ENCODE measurements at places on chromosomes 5 and 9.

DNA sequence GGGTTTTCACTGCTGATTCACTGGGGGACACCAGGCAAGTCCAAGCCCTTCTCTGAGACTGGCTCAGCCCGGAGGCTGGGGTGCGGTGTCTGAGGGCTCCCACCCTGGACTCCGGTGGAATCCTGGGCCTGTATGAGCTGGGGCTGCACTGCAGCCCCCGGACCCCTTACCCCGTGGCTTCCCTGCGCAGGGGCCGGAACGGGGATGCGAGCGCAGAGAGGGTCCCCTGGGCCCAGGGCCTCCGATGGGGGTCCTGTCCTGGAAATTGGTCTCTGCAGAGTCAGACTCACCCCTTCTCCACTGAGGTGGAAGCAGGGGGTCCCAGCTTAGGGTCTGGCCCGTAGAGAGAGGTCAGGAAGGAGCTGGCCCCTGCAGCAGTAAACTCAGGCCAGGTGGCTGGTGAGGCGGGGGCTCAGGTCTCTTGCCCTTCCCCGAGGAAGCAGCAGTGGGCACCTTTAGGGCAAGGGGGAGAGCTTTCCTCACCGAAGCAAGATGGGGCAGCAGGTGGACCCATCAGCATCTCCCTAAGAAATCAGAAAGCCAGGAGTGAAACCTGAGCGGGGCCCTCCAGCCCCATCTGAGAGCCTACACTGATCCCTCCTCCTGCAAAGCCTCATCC, 1.6 kb upstream of the VAV2 start:
- DNase-seq: no peak

- DNase-seq: no peak
Measured at GRCh38 chr5:150618588-150619281, 21.7 kb upstream of the SYNPO start.

GRCh38 chr5:122434205-122434970, 122.4 kb downstream of the SNCAIP start:
- peak; percentile 99 for DNase-seq

- no peak for DNase-seq
Measured at GRCh38 chr5:153988510-153988909, 50.2 kb downstream of the FAM114A2 start.

DNA sequence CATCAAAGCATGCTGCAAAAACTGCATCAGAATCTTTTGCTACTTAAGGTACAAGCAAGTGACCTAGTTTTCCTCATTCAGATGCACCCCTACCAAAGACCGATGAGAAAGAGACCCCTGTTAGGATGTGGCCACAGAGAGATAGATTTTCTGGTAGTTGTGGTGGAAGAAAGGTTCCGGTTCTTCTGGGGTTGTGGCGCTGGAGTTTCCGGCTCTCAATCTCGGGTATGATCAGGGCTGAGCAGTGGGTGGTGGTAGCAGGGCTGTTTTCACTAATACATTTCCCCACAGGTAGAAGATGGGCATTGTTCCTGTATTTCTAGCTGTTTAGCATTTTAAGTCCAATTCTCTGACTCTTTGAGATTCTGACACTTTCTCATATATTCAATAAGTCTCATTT, 58.4 kb downstream of the PCSK1 start:
- DNase-seq: no peak

GRCh38 chr9:79014929-79015699, 556.7 kb upstream of the TLE4 start:
- DNase-seq: peak; percentile 93

DNA sequence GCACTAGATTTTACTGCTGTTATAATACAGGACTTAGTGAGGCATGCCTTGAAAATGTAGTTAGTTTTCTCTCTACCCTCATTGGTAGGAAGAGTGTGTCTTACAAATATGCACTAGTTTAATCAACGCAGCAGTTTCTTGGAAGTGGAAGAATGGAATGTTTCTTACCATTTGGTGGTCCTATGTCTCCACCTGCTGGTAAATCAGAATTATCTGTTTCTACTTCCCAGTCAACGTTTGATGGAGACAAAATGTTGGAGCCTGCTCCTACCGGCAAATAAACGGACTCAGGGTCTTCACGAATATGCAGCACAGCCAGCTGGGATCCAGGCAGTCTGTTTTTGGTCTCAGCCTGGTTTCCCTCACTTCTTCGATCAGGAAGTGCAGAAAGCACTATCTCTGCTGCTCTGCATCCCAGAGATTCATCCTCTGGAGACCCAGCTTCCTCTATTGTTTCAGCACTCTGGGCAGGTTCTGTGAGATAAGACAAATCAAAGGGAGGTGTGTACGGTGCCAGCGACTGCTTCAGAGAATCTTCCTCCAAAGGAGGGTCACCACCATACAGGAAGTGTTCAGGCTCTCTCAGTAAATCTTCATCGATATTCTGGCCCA, 59.5 kb upstream of the PCA3 start:
- DNase-seq: peak; percentile 87

GRCh38 chr9:91164724-91165520, 196.8 kb downstream of the AUH start:
- DNase-seq: no peak

DNA sequence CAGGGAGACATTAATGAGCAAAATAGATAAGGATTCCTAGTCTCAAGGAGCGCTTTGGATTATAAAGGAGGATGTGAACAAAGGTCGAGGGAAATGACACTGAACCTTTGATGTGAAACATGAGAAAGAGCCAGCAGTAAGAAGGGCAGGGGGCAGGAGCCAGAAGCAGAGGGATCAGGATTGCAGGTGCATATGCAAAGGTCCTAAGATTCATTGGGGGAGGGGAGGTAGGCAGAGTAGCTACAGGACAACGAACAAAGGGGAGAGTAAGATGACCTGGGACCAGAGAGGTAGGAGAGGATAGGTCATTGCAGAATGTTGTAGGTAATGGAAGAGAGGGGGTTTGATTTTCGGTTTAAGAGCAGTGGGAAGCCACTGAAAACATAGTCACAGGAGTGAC, 129.2 kb upstream of the TRPM3 start:
- no peak for DNase-seq

GRCh38 chr5:36692791-36693763, 86.7 kb downstream of the SLC1A3 start:
- DNase-seq: peak; percentile 19

- DNase-seq: no peak
Measured at GRCh38 chr5:103915081-103915480, 352.5 kb upstream of the NUDT12 start.

- DNase-seq: peak; percentile 76
Measured at GRCh38 chr9:129783516-129784361, 19.2 kb upstream of the TOR1B start.

GRCh38 chr5:124502551-124502950, 243.9 kb downstream of the ZNF608 start:
- DNase-seq: no peak

DNA sequence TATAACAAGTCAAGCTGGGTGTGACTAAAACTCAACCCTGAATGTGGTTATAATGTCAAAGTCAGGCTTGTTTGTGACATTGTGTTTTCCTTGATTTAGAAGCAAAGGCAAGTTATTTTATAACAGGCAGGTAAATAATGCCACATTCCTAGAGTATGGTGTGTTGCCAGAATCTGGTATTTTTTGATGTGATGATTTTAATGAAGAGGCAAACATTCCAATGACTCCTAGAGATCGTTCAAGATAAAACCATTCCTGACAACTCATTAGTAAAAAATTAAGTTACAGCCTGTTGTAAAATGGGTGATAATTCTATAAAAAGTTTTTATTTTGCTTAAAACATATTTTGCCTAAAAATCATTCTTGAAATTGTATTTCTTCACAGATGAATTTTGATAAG, 60.0 kb downstream of the RAB14 start:
- DNase-seq: no peak

- DNase-seq: peak; percentile 76
Measured at GRCh38 chr9:79257790-79258351, 313.9 kb upstream of the TLE4 start.

- peak; percentile 74 for DNase-seq
Measured at GRCh38 chr5:429453-430188, 13.4 kb upstream of the EXOC3 start.
